ENCODE measurements at places on chromosomes 16 and 17. TPM values are rescaled to one million over a fixed set of nuclear protein-coding genes. Genes with fewer than 3 reads are reported as not detected.

- peak; percentile 80 for DNase-seq
These were observed 26.4 kb downstream of the B9D1 start for GRCh38 chr17:19335951-19336631.

DNA sequence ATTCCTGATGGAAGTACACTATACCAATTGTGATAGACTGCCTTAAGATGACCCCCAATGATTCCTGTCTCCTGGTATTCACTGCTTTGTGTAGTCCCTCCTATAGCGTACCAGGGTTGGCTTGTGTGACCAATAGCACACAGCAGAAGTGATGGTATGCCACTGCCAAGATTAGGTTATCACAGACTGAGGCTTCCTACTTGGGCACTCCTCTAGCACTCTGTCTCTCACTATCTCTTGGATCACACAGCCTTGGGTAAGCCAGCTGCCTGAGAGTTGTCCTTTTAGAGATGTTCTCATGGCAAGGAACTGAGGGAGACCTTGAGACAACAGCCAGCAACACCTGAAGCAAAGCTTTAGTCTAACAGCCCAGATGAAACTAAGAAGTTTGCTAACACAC lies 12.7 kb upstream of the AMFR start:
- DNase-seq = no peak

GRCh38 chr17:17672453-17673368 lies 8.5 kb upstream of the RAI1 start:
- DNase-seq = no peak

- DNase-seq = no peak
These were observed 14.0 kb downstream of the ERN1 start for GRCh38 chr17:64115822-64116534.

GRCh38 chr17:35164716-35165115 lies 17.1 kb downstream of the UNC45B start:
- peak; percentile 8 for DNase-seq

- no peak for DNase-seq
These were observed 885 bp downstream of the ZNF207 start for GRCh38 chr17:32350666-32351418.

DNA sequence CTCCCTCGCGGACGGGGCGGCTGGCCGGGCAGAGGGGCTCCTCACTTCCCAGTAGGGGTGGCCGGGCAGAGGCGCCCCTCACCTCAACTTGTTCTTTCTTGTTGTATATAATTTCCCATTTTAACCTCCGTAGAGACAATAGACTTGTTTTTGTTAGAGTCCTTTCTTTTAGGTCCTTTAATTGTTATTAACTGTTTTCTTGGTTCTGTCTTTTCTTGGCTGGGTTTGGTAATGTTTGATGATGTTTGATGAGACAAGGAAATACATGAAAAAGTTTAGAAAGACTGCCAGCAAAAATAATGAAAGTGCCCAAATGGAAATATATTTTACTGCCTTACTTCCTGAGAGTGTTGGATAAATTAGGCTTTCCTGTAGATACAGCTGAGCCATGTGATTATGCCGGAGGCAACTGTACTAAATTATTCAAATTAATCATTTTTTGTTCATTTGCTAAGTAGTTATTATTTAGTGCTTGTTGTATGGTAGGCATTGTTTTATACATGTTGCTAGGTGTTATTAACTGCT lies 30.9 kb downstream of the PRPSAP2 start:
- no peak for DNase-seq

DNA sequence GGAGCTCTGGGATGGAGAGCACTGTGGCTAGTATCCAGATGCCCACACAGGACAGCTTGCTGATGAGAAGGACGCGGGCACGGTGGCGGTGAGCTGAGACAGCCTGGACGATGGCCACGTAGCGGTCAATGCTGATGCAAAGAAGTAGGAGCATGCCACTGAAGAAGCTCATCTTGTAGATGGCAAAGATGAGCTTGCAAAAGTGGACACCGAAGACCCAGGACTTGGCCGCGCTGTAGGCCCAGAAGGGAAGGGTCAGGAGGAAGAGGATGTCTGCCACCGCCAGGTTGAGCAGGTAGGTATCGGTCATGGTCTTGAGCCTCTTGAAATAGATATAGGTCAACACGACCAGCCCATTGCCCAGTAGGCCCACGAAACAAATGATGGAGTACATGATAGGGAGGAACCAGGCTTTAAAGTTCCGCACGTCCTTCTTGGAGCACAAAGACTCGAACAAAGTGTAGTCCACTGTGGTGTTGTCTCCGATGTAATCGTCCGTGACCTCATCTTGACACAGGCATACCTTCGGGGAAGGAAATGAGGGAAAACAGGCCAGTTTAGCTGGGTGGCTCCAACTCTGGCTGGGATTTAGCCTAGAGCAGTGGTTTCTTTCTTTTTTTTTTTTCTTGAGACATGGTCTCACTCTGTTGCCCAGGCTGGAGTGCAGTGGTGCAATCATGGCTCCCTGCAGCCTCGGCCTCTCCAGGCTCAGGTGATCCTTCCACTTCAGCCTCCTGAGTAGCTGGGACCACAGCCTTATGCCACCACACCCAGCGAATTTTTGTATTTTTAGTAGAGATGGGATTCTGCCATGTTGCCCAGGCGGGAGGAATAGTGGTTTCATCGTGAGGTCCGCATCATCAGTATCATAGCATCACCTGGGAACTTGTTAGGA lies 9.7 kb downstream of the CCR7 start:
- peak; percentile 72 for DNase-seq

DNA sequence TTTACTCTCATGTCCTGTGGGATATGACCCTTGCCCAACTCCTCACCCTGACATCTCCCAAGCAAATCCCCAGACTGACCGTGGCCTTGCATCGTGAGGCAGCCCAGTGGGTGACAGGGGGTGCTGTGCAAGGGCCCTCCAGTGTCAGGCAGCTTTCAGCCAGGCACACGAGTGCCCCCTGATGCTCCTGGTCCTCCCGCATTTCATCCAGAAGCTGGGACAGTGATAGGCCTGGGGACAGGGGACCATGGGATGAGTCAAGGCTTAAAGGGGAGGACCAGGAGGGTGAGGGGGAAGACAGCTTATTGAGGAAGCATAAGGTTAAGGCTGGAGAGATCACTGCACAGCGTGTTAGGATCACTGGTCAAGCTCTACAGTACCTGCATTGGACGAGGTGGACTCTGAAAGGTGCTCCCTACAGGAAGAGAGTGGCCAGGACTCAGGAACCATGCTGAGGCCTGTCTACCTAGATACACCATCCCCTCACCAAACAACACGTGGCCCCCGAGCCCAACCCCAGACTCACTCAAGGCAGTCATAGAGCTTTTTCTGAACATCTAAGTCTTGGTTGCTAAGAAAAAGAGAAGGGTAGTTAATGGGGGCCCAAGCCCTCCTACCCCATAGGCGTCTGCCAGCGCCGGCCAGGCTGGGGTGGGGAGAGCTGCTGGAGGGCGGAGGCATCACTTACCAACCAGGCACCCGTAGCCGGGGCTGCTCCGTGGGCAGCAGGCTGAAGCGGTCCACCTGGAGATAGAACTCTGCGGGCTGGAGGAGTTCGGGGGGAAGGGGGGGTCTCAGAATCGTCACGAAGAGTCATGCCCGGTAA lies 998 bp downstream of the ACD start:
- DNase-seq = no peak

GRCh38 chr17:69916761-69917160 lies 158.3 kb upstream of the KCNJ16 start:
- DNase-seq = no peak

- DNase-seq = no peak
These were observed 113.4 kb downstream of the TRIM37 start for GRCh38 chr17:58993311-58993710.

DNA sequence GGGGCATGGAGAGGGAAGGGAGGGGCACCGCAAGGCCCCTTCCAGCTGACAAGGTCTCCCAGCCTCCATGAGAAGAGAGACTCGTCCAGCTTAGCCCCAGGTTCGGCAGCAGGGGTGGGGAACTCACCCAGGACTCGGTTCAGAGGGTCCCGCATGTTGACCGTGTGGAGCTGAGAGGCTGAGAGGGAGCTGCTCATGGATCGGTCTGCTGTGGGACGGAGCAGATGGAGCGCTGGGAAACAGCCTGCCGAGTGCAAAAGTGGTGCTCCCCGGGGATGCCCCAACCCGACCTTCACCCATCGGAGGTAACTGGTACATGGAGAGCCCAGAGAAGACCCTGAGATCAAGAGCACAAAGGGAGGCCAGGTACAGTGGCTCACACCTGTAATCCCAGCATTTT lies 4.9 kb downstream of the CSF3 start:
- no peak for DNase-seq

- no peak for DNase-seq
These were observed 3.3 kb downstream of the TSPOAP1 start for GRCh38 chr17:58325289-58325726.

DNA sequence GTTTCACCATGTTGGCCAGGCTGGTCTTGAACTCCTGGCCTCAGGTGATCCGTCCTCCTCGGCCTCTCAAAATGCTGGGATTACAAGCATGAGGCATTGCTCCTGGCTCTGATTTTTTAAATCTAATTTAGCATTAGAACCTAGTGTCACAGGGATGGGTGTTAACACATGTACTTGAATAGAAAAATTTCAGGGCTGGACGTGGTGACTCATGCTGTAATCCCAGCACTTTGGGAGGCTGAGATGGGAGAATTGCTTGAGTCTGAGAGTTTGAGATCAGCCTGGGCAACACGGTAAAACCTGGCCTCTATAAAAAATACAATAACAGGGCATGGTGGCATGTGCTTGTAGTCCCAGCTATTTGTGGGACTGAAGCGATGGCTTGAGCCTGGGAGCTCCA lies 6.0 kb upstream of the RNF135 start:
- DNase-seq = peak; percentile 43

- no peak for DNase-seq
These were observed 23.7 kb downstream of the ZNF423 start for GRCh38 chr16:49832177-49832576.

DNA sequence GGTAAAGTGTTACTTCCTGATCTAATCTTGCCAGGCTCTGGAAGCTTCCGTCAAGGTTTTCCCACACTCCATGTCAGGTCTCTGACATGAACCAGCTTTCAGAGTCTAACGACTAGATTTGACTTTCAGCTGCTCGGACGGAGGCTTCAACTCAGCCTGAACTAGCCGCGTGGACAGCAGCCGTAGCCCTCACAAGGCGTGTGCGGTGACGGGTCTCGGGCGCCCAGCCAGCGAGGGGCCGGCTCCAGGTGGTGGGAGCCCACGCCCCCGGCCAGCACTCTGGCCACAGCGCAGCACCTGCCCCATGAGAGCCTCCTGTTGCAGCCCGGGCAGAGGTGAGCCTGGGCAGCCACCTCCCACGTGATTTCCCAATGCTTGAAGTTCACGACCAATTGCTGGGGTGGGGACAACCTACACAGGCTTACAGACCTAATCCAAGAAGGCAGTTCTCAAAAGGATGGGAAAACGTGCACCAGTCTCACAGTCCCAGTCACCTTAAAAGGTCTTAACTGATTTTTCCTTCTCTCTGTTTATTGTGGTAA lies 45.5 kb downstream of the TBC1D16 start:
- no peak for DNase-seq

GRCh38 chr16:10333321-10334032 lies 52.4 kb upstream of the ATF7IP2 start:
- DNase-seq = no peak

DNA sequence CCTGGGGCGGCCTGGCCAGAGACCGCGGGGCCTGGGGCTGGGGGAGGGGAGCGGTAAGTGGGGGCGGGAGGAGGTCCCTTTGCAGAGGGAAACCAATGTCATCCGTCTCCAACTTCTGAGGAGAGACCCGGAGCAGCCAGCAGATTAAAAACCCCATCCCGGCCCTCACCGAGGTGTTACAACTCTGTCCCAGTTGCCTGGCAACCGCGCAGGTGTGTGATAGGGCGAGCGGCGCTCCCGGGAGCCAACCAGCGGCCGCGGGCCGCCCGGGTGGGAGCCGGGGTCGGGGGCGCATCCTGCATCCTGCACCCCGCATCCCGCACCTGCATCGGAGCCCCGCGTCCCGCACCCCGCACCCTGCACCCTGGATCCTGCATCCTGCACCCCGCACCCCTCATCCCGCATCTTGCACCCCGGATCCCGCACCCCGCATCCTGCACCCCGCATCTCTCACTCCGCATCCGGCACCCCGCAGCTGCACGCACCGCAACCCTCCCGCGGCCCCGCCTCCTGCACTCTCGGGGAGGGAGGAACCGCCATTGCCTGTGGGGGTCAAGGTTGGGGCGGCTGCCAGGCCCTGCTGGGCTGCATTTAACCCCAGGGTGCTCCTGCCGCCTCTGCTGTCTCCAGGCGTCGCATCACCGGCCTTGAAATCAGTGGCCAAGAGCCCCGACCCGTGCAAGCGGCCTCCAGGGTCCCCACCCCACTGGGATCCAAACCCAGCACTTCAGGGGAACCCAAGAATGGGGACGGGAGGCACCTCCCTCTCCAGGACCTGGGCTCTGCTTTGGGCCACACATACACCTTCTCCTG lies 47.3 kb downstream of the RTN4RL1 start:
- no peak for DNase-seq

- DNase-seq = no peak
These were observed 36.2 kb downstream of the STH start for GRCh38 chr17:46035112-46035818.

- no peak for DNase-seq
These were observed 35.8 kb upstream of the LHX1 start for GRCh38 chr17:36901506-36901905.

GRCh38 chr17:4944554-4945175 lies 3.7 kb downstream of the PFN1 start:
- no peak for DNase-seq

- no peak for DNase-seq
These were observed 53.4 kb downstream of the MFSD11 start for GRCh38 chr17:76791053-76791980.

DNA sequence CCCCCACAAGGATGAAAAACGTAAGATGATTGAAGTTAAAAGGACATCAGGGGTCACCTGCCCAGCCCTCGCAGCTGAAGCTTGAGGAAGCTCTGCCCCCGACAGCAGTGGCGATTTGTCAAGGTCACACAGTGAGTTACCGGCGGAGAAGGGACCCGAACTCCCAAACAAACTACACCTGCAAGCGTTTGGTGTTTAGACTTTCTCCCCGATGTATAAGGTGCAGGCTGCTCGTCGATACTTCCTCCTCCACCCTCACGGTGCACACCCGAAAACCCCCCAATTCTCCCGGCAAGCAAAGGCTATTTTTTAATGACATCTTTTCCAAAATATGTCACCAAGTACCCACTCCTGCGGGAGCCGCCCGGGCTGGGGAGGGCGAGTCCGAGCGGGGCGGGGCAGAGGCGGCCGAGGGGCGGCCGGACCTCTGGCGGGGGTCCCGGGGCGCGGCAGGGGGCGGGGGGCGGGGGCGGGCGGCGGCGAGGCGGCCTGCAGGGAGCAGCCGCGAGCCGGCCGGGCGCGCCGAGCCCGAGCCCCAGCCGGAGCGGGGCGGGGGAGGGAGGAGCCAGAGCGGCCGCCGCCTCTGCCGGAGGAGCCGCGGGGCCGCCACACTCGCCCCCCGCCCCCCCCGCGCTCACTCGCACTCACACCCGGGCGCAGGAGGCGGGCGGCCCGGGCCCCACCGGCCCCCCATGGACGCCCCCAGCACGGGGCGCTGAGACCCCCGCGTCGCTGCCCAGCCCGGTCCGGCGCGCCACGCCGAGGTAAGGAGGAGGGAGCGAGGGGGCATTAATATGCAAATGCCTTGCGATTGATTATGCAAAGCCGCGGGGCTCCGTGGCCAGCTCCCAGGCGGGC lies at the start of gene THRA:
Gene THRA (plus strand): TSS at position 637 of the 858 bp plus-strand sequence. CDS start 11,524 bp downstream, outside the sequence.
- DNase-seq = no peak

GRCh38 chr17:37438141-37438540 lies 31.5 kb downstream of the TADA2A start:
- DNase-seq = no peak

GRCh38 chr16:60060731-60061130 lies 1326.6 kb upstream of the GOT2 start:
- no peak for DNase-seq

The SPNS2 gene
- total RNA-seq = 18.6 TPM

The SMIM22 gene
- not detected for total RNA-seq

The UTS2R gene
- not detected for total RNA-seq

The HCRT gene
- not detected for total RNA-seq

The PRSS36 gene
- total RNA-seq = 9.8 TPM

The EFCAB5 gene
- not detected for total RNA-seq

The MT3 gene
- total RNA-seq = not detected

Measured in mesenteric fat pad (tissue), 1 donor.